NCI-H2171 (cell line): ENCODE measurements at places on chromosomes 3 and 15.
A peak's percentile ranks its signal among the peaks of the same experiment; 100 is the strongest.

GRCh38 chr3:175932586-175932985, 1073.5 kb downstream of the NAALADL2 start:
- DNase-seq = no peak

- DNase-seq = no peak
Observed at GRCh38 chr15:38782156-38782555, 217.5 kb upstream of the RASGRP1 start.

- DNase-seq = no peak
Observed at GRCh38 chr3:10351013-10351735, 30.3 kb upstream of the SEC13 start.

DNA sequence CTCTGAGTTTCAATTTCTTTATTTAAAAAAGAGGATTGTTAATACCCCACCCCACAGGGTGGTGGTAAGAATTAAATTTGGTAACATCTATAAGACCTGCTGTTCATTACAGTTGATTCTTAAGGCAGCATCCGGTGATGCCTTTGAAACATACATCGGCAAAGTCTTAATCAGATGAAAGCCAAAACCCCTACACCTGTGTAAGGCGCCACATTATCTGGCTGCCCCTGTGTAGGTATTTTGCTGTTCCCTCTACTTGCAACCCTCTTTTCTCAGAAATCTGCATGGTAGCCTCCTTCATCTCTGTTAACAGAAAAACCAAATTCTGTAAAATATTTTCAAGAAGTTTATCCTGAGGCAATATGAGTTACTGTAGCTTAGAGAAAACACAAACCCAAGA, 90.0 kb downstream of the ST6GAL1 start:
- DNase-seq = no peak

DNA sequence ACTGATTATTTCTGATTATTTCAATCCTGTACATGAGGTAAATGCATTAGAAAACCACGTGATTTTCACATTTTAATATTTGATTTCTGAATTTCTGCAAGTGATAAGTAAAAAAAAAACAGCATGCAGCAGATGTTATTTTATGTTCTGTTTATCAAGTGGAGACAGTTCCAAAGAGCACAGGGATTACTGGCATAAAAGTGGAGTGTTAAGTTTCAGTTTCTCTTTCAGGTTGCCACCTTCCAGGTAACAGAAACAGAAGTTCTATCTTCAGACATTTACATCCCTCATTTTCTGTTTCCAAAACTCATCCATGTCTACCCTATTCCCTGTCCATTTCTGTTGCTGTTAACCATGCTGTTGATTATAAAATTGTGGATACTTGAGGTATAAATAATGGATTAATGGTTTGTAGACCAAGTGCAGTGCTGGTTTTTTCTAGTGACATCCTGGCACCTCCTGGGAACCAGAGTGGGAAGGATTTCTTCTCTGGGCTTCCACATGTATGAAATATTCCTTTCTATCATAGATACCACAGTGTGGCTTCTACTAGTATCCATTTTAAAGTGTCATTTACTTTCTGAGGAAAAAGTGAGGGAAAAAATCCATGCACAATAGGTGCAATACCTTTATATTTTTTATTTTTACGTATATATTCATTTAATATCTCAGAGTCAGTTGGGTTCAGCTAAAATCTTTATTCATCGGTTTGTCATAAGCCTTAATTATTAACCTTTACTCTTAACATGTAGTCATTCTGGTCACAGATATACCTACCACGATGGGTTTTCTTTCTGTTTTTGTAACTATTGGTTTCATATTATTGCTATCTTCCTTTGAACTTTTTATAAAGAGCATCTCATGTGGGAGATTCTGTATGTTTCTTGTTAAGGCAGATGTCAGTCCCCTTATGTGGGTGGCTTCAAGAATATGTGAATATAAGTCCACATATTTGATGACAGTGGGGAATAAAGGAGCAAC, 1010.0 kb downstream of the SQOR start:
- DNase-seq = peak; percentile 66

- DNase-seq = no peak
Observed at GRCh38 chr3:59978979-59979378, 929.2 kb upstream of the CFAP20DC start.

DNA sequence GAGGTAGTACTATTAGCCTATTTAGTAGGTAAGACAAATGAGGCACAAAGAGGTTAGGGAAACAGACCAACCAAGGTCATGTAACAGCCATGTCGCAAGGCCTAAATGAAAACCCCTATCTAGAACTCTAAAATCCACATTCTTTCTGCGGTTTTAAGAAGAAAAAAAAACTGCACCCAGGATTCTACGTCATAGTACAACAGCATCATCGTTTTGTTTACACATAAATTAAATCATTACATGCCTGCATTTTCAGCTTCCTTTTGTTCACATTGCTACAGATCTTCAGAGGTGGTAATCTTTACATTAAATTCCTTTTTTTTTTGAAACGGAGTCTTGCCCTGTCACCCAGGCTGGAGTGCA, 548 bp upstream of the PSMD6 start:
- no peak for DNase-seq

- DNase-seq = no peak
Observed at GRCh38 chr3:179147514-179147872, 664 bp upstream of the PIK3CA start.

- no peak for DNase-seq
Observed at GRCh38 chr3:112115806-112116383, 17.2 kb downstream of the GCSAM start.

GRCh38 chr3:35724106-35724505, 84.8 kb downstream of the ARPP21 start:
- peak; percentile 50 for DNase-seq

DNA sequence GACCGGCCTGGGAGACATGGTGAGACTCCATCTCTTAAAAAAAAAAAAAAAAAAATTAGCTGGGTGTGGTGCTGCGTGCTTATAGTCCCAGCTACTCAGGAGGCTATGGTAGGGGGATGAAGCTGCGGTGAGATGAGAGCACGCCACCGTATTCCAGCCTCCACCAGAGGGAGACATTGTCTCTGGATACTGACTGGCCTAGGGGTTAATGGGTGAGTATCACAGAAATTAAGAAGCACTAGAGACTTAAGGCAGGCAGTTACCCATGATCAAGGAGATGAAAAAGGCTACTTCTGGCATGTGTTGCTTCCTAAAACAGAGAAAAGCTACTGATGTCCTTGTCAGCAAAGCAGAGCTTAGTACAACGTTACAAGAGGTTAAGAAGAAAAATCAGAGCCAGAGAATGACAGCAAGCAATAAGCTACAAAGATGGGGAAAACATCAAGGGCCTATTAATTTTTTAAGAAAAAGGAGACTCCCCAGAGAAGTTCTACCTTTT, 8.6 kb downstream of the TFRC start:
- peak; percentile 17 for DNase-seq

DNA sequence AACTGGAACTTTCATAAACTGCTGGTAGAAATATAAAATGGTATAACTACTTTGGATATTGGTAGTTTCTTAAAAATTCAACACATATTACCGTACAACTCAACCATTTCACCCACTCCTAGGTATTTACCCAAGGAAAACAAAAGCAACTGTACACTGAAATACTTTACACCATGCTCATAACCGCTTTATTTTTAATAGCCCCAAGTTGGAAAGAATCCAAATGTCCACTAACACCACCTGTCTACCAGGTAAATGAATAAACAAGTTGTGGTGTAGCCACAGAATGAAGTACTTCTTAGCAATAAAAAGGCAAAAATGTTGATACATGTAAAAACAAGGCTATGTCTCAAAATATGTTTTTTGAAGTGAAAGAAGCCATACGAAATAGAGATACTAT, 215.9 kb upstream of the PEX5L start:
- DNase-seq = peak; percentile 5

DNA sequence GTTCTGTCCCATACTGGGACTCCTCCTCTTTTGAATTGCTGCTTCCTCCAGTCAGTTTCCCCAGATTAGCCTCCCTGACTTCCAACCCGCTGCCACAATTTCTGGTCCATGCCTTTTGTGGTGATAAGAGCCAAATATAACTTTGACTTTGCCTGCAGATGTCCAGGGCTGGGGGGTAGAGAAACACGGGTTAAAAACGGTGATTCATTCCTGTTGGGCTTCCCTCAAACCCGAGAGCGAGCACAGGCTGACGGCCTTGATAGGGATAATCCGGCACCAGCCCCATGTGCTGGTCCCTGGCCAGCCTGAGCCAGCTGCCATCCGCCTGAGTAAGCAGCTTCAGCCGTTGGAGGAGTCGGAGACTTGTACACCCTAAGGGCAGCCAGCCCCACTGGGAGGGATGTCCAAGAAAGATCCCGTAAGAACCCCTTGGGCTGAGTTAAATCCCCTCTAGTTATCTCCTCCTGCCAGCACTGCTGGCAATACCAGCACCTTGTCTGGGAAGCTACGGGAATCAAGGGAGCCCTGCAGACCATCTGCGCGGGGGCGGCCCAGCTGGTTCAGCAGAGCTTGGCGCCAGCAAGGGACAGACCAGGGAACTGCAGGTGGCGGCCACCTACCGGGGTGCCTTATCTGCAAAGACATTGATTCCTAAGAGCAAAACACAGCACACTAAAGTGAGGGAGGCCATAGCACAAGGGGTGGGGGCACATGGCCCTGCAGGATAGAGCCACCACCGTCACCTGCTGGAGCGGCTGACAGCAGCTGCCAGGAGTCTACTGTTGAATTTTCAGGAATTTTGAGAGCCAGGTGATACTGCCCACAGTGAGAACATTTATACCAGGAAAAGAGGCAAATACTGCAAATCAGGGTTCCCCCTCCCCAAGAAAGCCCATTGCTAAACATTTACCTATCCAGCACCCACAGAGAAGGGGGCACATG, 18.1 kb downstream of the CSPG4 start:
- DNase-seq = peak; percentile 73

- no peak for DNase-seq
Observed at GRCh38 chr3:78351334-78351733, 1311.4 kb downstream of the ROBO2 start.

- no peak for DNase-seq
Observed at GRCh38 chr15:61083081-61083787, 145.9 kb downstream of the RORA start.

DNA sequence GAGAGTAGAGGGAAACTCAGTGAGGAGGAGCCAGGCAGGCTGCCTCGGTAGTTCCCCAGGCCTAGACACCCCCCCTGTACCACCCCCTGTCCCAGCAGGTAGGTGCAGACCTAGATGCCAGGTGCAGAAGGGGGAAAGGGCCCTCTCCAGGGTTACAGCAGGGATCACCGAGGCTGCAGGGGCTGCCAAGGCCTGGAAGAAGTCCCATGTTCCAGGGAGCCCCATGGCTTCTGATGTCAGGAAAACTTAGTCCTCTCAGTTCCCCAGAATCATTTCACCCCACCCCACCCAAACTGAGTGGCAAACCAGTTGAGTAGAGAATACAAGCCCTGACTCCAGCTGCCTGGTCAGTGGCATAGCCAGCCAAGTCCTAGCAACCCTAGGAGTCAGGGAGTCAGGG, 7.4 kb upstream of the SEMA3B start:
- DNase-seq = no peak

- no peak for DNase-seq
Observed at GRCh38 chr15:31458596-31459399, 132.2 kb downstream of the KLF13 start.

DNA sequence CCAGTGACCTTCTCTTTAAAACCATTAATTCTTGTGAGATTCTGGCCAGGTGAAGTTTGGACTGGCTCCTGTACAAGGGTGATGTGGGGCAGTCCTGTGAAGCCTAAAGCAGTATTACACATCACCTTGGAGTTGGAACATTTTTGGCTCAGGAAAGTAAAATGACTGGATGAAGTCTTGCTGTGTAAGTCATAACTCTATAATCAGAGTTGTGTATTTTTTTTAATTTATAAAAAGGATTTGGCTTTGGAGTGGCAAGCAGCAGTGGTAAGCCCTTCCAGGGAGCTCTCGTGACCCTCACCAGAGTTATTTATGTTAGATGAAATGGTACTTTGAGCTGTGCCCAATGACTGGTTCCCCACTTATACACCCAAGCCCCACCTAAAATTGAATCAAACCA, 331.2 kb upstream of the DCBLD2 start:
- no peak for DNase-seq

DNA sequence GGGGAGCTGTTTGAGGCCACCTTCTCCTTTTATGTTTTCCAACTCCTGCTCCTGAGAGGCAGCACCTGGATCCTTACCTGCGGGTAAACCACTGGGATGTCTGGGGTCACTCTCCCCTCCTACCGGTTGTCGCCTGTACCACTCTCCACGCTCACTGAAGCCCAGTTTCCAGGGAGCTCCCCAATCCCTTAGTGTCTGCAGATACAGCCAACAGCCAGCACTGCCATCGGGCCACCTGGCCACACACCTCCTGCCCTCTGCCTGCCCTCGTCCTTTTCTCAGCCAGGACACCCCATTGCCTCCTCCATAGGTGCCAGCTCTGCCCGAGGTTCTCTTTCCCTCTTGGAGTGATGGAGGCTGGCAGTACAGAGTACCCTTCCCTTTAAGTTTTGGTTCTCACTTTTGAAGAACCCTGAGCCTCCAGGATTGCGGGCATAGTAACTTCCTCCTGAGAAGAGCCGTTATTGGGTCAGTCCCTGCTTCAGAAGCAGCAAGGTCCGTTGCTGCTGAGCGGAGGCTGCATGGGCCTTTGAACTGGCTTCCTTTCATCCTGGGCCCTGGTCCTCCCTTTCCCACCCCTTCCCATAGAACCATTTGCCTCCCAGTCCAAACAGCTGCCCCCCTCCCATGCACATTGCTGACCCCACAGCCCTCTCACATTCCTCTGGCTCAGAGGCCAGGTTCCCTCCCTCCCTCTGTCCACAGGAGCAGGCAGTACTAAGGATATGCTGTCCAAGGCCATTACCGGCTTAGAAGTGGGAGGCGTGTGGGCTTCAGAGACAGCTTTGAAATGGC, 30.9 kb downstream of the ARNT2 start:
- DNase-seq = no peak

- no peak for DNase-seq
Observed at GRCh38 chr3:101284757-101285156, 35.6 kb downstream of the IMPG2 start.

- no peak for DNase-seq
Observed at GRCh38 chr3:155673421-155673820, 71.5 kb downstream of the PLCH1 start.

DNA sequence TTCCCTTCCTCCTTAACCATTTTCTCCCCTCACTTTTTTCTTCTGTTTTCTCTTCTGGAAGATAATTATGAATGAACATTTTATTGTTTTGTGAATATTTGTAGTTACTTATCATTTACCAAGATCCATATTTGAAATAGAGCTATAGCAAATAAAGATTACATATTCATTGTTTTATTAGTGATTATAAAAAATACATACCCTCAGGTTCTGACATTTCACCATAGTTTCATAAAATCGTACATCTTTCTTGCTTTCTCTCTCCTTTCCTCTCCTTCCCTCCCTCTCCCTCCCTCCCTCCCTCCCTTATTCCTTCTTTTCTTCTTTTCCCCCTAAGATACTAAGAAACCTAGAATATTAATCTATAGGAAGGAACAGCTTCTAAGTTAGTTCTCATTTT, 410.9 kb upstream of the GOLIM4 start:
- no peak for DNase-seq

- DNase-seq = peak; percentile 77
Observed at GRCh38 chr15:70348226-70348543, 250.5 kb upstream of the TLE3 start.

- no peak for DNase-seq
Observed at GRCh38 chr3:5262507-5262906, 75.0 kb downstream of the EDEM1 start.

- no peak for DNase-seq
Observed at GRCh38 chr3:113676261-113676660, 20.2 kb downstream of the USF3 start.
